ENCODE measurements at places on chromosomes 2 and 18.

- DNase-seq: no peak
Observed at GRCh38 chr2:169047256-169048250, 16.4 kb upstream of the ABCB11 start.

DNA sequence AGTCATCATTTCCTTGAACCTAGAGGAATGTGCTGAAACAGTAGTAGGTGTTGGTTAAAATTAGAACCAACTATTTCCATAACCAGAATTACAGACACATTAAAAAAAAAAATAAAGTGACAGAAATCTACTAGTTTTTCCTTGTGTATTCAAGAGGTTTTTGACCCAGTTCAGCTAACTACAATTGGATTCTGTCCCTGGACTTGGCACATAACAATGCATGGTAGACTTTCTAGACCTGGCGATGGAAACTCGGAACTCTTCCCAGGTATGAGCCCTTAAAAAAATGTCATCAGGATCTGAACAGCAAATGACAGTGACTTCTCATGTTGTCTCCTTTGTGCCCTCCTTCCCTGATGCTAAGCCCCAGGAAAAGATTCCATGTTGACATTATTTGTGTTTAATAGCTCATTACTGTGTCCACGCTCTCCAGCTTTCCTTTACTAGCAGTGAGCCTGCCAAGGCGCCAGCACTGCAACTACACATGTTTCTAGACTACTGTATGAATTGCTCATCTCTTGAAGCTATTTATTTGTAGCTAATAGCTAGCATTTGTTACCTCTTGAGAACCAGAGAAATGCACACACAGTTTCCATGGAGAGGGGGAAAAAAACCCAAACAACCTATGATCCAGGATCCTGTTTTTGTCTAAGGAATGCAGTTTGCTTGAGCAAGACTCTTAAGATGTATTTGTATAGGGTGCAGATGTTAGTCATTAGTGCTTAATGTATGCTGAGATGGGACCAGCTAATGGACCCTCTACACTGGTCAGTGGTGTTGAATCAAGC, 148.5 kb downstream of the FMNL2 start:
- no peak for DNase-seq

DNA sequence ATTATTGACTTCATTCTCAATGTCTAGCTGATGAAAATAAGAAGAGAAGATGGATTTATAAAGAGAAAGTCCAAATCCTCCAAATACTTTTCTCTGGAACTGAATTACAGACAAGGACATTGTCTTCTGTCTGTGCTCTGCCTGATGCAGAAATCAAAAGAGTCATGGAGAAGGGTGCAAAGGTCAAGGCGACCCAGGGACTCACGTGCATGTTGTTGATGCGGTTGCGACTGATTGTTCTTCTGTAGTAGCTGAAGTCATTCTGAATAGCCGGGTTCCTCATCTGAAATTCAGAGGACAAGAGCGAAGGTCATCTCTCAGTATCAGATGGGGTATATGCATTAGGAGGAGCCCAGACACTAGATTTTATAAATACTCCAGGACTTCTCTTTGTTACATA, 104.4 kb downstream of the CYRIA start:
- DNase-seq: no peak

DNA sequence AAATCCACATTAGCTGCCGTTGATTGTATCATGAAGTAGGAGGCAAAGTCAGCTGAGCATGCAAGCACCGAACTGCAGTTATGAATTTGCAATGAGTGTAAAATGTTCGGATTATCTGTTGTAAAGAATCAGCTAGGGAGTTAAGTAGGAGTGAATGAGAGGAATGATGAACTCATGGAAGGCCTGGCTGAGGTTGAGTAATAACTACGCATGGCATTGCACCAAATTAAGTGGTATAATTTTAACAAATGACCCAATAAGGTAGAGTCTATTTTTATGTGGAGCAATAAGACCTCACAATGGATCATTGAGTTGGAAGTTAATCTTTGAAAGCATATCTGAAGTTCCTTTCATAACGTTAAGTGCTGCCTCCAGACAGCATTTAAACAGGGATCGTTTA, 288.2 kb upstream of the CHST9 start:
- no peak for DNase-seq

DNA sequence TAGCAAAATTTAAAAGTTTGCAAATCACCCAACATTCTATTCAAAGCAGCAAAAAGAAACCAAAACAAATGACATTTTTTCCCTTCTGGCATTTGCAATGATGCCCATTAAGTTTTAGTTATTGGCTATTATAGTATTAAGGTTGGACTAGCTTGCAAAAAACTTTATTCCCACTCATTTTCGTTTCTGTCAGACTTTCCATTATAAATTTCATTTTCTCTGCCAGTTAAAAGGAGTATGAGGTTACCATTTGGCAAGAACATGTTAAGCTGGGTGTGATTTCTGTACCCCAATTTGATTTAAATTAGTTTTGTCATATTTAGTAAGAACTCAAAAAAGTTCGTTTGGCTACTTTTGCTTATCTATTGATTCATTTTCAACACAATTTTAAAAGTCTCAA, 187.9 kb downstream of the TCF4 start:
- no peak for DNase-seq

DNA sequence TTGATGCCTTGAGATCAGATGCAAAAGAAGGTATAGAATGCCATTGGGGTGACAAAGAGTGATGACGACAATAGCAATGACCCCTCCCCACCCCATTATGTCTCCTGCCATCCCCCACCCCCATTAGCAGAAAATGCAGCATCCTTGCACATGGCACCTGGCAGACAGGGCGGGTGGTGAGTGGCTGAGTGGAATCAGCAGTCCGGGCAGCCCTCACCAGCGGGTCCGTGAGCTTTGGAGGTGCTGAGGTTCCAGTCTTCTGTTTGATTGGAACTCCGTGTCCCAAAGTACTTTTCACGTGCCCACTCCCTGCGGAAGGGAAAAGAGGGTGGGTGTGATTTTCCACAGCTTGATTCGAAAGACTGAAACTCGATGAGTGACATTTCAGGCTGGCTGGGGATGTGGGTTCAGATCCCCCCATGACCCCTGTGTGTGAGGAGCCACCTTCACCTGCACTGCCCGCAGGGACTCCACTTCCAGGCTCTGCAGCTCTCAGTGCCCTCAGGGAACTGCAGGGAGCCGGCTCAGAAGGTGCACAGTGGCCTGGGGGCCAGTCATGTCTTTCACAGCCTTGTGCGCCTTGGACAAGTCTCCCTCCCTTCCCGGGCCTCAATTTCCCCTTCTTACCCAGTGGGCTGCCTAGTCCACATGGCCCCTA, 130.9 kb downstream of the GLI2 start:
- no peak for DNase-seq

All from activated CD4-positive, alpha-beta T cell treated with anti-CD3 and anti-CD28 coated beads, Interleukin-2, amount 50 U/mL, for 4 hours (primary cell).